Fibroblast of gingiva (primary cell): ENCODE measurements at places on chromosomes 6 and 20.

DNA sequence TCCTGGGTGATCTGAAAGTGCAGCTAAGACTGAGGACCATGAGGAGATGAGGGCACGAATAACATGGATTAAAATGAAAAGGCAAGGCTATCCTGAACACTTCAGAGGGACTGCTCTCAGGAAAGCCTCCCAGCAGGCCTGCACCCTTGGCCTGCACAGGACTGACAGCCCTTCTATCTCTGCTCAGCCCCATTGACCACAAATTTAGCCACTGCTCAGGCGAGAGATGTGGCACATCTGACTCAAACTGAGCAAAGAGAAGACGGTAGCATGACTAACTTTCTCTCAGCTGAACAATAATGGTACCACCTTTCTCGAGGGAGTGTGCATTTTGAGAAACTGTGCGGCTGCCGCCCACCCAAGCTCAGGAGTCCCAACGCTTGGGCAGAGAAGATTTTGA lies 257.5 kb downstream of the ADGB start:
- DNase-seq, result no peak

DNA sequence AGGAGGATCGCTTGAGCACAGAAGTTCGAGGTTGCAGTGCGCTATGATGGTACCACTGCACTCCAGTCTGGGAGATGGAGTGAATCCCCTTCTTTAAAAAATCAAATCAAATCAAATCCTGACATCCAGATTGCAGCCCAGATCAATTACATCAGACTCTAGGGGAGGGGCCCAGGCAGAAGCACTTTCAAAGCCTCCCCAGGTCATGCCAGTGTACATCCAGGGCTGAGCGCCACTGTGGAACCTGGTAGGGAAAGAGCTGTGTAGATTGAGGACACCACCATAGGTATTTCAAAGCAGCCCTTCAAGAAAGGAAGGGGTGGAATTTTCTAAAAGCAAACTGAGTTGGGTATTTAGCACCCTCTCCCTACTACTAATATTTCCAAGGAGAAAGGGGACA lies 89.5 kb downstream of the PRND start:
- DNase-seq, result no peak

DNA sequence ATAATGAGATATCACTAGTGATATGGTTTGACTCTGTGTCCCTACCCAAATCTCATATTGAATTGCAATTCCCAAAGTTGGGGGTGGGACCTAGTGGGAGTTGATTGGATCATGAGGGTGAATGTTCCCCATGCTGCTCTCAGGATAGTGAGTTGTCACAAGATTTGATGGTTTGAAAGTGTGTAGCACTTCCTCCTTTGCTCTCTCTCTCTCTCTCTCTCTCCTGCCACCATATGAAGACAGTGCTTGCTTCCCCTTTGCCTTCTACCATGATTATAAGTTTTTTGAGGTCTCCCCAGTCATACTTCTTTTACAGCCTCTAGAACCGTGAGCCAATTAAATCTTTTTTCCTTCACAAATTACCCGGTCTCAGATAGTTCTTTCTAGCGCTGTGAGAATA lies 1002.0 kb upstream of the ADGRB3 start:
- DNase-seq, result no peak

GRCh38 chr6:20866935-20867703 lies 332.9 kb downstream of the CDKAL1 start:
- no peak for DNase-seq

- no peak for DNase-seq
Observed at GRCh38 chr6:18601516-18602020, 214.4 kb downstream of the RNF144B start.

GRCh38 chr6:81694207-81694606 lies 58.3 kb downstream of the TENT5A start:
- DNase-seq, result no peak

GRCh38 chr6:109794201-109794923 lies 103.3 kb downstream of the FIG4 start:
- DNase-seq, result peak; percentile 16

DNA sequence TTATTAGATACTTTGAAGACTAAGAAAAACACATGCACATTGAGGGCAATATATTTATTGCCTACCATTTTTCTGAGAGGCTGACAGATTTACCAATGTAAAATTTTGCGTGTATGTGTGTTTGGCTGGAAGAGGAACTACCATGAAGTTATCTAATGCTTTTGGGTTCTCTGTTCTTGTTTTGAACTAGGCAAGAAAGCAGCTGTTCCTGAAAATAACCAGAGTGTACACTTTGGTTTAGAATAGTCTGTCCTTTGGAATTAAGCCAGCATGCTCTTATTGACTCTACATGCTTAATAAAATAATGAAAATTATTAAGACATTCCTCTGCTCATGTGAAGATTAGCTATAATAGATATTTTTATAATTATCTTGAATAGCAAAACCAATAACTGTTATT lies 129.2 kb downstream of the MYB start:
- DNase-seq, result no peak

DNA sequence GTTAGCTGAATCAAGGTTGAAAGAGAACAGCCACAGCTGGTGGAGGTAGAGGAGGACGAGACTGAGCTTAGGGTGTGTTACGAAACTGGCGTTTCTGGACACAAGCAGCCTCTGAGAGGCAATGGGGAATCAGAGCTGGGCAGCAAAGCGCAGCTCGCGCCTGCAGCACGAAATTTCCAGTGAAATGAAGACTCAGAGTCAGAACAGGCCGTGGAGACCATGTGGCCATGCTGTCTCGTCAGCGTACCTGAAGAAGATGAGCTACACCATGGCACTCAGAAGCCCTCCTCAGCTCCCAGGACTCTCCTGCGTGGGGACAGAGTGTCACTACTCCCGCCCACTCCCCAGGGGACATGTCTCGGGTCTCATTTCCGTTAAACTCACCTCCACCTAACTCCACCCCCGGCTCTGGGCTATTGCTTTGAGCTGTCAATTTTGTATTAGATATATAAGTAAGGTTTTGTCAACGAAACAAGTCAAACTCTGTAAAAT lies 256.9 kb downstream of the ERMARD start:
- DNase-seq, result no peak

DNA sequence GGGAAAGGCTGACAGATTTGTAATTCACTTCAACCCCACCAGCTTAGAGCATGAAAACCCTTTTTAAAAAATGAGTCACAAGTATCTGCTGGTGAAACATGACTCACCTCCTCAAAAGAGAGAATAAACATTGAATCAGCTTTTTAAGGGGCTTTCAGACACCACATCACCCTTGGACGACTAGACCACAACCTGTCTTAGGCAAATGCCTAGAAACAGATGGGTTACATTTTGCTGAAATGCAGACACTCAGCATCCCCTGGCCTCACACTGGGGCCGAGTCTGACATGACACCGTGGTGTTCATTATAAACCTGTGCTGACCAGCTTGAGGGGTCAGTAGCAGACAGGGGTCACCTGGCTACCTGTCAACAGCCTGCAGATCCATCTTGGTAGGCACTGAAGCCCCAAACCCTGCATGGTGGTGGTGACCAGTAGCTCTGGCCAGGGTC lies 175.3 kb upstream of the CST7 start:
- DNase-seq, result no peak

DNA sequence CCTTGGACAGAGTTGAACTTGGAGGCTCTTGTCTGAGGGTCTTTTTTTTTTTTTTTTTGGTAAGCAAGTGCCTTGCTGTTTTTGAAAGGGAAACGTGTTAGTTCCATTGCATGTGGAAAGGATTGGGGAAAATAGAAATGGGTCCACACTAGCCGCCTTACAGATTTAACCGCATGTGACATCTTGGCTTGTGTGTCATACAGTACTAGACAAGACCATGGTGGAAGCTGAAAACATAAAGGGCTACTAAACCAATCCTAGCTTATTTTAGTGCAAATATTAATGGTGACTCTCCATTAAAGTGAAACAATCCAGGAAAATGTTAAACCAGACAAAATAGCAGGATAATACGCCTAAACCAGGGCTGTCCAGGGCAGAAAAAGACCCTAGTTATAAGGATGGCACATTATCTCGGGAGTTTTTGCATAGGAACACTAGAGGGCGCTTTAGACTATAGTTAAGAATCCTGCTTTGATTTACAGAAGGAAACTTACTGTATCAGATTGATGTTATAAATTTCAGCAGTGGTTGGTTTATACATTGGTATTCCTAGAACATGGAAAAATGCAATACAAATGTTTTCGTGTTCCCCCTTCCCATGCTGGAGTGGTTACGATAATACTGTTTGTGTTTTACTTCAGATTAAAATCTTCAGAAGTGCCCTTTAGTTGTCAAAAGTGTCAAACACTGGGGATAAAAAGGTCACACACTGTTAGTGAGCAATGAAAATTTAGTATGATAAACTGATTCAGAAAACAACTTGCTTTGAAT lies 59.8 kb upstream of the DEK start:
- DNase-seq, result peak; percentile 42

- DNase-seq, result no peak
Observed at GRCh38 chr20:42391807-42392206, 773.6 kb upstream of the CHD6 start.

- DNase-seq, result no peak
Observed at GRCh38 chr6:21733311-21733710, 139.8 kb downstream of the SOX4 start.

GRCh38 chr6:111429571-111429970 lies 53.4 kb downstream of the REV3L start:
- DNase-seq, result no peak

DNA sequence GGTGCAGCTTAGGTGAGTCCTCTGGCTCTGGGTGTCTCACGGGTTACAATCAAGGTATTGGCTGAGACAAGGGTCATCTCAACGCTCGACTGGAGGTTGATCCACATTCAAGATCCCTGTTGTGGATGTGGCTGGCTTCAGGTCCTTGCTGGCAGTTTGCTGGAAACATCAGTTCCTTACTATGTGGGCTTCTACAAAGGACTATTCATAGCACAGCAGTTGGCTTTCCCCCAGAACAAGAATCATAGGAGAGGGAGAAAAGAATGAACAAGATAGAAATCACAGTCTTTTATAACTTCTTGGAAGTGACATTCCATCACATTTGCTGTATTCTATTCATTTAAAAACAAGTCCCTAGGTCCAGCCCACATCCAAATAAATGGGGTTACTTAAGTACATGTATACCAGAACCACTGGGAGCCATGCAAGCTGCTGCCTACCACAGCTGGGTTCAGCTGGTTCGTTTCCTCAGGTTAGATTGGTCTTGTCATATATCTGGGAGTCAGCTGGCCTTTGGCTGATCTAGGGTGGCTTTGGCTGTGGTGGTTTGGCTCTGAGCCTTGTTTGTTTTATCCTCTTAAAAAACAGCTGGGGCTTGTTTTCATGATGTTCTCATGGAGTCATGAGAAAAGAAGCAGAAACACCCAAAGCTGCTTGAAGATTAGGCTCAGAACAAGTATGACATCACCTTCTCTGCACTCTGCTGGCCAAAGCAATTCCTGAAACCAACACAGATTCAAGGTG lies 433.2 kb upstream of the SPTLC3 start:
- no peak for DNase-seq

DNA sequence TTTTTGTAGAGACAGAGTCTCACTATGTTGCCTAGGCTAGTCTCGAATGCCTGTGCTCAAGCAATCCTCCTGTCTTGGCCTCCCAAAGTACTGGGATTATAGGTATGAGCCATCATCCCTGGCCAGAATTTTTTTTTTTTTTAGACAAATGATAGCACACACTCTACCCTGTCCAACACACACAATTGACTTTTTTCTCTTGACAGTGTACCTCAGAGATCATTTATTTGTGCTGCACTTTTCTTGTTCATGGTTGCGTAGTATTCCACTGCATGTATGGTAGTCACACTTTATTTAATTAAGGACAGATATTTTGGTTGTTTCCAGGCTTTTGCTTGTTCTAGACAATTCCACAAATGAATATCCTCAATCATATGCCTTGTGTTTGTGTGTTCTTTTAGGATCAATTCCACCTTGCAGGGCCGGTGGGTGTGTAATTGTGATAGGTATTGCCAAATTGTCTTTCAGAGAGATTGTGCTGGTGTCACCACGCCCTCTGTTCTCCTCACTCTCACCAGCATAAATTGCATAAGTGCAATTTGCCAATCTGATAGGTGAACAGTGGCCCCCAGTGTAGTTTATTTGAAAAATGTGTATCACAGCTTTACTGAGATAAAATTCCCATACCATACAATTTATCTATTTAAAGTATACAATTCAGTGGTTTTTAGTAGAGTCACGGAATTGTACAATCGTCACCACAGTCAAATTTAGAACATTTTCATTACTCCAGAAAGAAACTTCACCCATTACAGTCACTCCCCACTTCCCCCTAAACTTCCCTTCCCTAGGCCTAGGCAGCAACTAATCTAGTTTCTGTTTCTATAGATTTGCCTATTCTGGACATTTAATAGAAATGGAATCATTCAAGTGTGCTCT lies 20.1 kb downstream of the SRC start:
- DNase-seq, result no peak

DNA sequence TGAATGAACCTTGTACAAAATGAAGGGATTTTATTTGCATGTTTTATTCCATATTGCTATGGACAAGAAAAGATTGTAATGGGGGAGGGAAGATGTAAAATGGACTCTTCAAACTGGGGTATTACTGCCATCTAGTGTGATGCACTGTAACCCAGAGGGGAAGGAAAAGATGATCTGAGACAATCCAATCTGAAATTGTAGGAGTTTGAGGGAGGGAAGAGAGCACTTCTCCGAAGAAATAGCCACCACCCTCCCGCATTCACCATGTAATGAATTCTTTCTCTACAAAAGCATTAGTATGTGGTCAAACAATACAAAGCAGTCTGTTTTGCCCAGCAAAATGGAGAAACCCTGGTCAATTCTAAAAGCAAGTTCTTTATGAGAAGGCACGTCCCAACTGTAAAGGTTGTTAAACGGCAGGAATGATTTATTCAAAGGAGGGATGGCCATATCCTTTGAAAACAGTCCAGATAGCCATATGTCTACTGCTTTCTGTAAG lies 679.5 kb upstream of the NRSN1 start:
- peak; percentile 59 for DNase-seq

DNA sequence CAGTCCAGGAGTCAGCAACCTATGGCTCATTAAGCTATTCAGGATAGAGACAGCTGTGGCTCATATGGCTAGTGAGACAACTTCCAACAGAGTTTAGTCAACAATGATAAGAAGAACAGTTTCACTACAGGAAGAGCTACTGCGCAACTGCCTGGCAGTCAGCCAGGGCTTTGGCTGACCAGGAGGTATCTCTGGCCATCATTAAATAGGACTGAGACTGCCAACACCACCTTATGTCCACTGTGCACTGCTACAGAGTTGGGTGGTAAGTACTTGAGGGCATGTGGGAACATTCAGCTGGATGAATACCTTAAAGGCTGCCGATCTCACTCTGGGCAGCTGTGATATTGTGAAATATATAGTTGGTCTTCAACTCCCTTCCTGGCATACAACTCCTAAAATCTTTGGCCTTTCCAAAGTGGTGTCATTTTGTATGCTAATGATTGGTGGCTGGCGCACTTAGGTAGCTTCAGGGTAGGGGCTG lies 52.2 kb upstream of the FAM83C start:
- DNase-seq, result peak; percentile 82

DNA sequence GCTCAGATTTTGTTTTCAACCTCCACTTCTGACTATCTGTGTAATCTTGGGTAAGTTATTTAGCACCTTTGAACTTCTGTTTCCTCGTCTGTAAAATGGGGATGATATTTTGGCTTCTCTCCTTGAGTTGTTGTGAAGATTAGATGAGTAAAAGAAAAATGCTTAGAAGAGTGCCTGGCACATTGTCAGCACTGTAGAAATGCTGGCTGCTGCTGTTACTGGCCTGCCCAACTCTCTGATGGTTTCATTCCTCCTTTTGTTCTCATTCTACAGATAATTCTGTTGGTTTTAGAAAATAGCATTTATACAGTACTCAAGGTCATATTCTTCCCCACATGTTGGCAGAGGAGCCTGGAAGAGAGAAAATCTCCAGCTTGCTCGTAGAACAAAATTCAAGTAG lies 547.2 kb upstream of the JAG1 start:
- DNase-seq, result no peak

- DNase-seq, result no peak
Observed at GRCh38 chr6:6950373-6951145, 157.2 kb upstream of the RREB1 start.
